ENCODE measurements at places on chromosomes 16 and 17. TPM values are rescaled to one million over a fixed set of nuclear protein-coding genes. Genes with fewer than 3 reads are reported as not detected.

The CNGB1 gene
- total RNA-seq: 0.27 TPM

The MRPS23 gene
- total RNA-seq: 169 TPM

The GDPD1 gene
- 0.80 TPM for total RNA-seq

The ZFP3 gene
- total RNA-seq: 0.81 TPM

The BAIAP3 gene
- 1.8 TPM for total RNA-seq

The KNOP1 gene
- total RNA-seq: 37.6 TPM

The SRCIN1 gene
- 2.4 TPM for total RNA-seq

The NDUFAB1 gene
- 138 TPM for total RNA-seq

The TBX21 gene
- not detected for total RNA-seq

The ATP2A1 gene
- total RNA-seq: 1.3 TPM

The CCL11 gene
- total RNA-seq: not detected

The TM4SF5 gene
- 1.2 TPM for total RNA-seq

The TEKT5 gene
- total RNA-seq: not detected

The MYH11 gene
- 0.05 TPM for total RNA-seq

The PRSS36 gene
- 1.1 TPM for total RNA-seq

The FBXO31 gene
- total RNA-seq: 25.8 TPM

The SLC13A2 gene
- 0.16 TPM for total RNA-seq

The PHF12 gene
- 33.5 TPM for total RNA-seq

The CHMP6 gene
- 35.4 TPM for total RNA-seq

The KRTAP4-4 gene
- total RNA-seq: not detected

The CORO7 gene
- 18.1 TPM for total RNA-seq

The PYDC1 gene
- total RNA-seq: not detected
